ENCODE measurements at places on chromosomes 11 and 22. TPM values are rescaled to one million over a fixed set of nuclear protein-coding genes. Genes with fewer than 3 reads are reported as not detected.

GRCh38 chr11:93747122-93747521 lies 5.7 kb downstream of the C11orf54 start:
- no peak overlapping the region for H3K4me3 ChIP-seq
- peaks cover 22% of the 10 kb centered on the region for H3K4me1 ChIP-seq
- H3K36me3 ChIP-seq: peaks cover 12% of the 10 kb centered on the region
- no peak for DNase-seq

DNA sequence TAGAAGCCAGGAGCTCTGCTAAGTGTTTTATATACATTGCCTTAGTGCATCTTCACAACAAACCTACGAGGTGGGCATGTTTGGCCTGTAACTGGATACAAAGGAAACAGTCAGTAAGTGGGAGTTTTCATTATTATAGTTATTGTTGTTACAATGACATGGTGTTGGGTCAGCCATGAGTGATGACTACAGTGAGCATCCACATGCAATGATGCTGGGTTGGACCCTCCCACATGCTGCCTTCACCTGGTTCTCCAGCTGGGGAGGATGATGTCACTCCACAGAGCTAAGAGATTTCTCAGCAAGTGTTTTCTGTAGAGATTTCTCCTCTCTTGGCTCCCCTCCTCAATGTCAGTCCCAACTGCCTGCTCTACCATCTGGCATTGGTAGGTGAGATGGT lies 59.3 kb downstream of the EHF start:
- H3K27ac ChIP-seq: no peak overlapping the region
- no peak overlapping the region for H3K4me3 ChIP-seq
- DNase-seq: no peak
- H3K36me3 ChIP-seq: no peaks in the 10 kb centered on the region

- peaks cover 6% of the 10 kb centered on the region for H3K27me3 ChIP-seq
- no peak overlapping the region for H3K27ac ChIP-seq
- no peak for DNase-seq
- no peaks in the 10 kb centered on the region for H3K4me1 ChIP-seq
Measured at GRCh38 chr11:4830909-4831308, 9.8 kb downstream of the OR51F2 start.

The OR5AK2 gene
- total RNA-seq: not detected

- no peaks in the 10 kb centered on the region for H3K27me3 ChIP-seq
- no peaks in the 10 kb centered on the region for H3K36me3 ChIP-seq
- no peak overlapping the region for H3K4me3 ChIP-seq
- peak; percentile 48 for DNase-seq
- no peak overlapping the region for H3K27ac ChIP-seq
Measured at GRCh38 chr11:10653946-10654810, 39.4 kb downstream of the IRAG1 start.

The CLTCL1 gene
- 1.0 TPM for total RNA-seq

GRCh38 chr22:33851240-33851639 lies 69.0 kb downstream of the LARGE1 start:
- no peaks in the 10 kb centered on the region for H3K36me3 ChIP-seq
- no peak for DNase-seq
- H3K4me3 ChIP-seq: no peak overlapping the region
- peaks cover 12% of the 10 kb centered on the region for H3K4me1 ChIP-seq
- H3K27ac ChIP-seq: no peak overlapping the region
